ENCODE measurements at places on chromosomes 4 and X. TPM values are rescaled to one million over a fixed set of nuclear protein-coding genes. Genes with fewer than 3 reads are reported as not detected.

DNA sequence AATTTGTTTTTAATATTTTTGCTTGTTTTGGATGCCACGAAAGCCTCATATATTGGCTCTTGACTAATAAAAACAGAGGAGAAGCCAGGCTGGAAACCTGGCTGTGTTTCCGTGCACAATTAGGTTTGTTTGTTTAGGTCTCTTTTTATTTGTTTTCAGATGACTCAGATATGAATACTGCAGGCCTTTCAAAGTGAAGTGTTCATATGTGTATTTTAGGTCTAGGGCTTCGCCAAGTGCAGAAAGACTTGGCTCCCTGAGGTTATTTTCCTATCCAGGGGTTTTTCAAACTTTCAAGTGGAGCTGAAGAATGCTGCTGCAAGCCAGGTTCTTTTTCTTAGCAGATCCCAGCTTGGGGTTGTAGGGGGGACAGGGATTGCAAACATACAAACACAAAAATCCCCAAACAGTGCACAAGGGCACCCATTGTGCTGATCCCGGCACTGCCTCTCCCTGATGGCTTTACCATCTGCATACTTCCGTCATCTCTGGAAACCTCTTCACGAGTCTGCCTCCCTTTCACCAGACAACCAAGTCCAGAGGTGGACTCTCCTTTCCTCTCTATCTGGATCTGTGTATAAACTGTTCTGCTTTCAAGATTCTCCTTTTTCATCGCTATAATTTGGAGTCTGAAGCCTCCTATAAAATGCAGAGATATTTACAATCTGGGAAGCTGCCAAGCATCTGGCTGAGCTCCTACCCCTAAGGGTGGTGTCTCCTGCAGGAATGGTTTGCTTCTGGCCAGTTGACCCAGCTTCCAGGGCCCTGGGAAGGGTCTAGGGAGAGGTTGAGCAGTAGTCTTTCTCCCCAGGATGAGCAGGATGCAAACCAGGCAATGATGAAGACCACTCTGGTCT is 108.6 kb downstream of the SMIM20 start:
- no peak for DNase-seq

Gene DDIT4L
- not detected for polyA plus RNA-seq

- no peak for DNase-seq
Observed at GRCh38 chr4:102411408-102411807, 66.1 kb upstream of the SLC39A8 start.

- DNase-seq = no peak
Observed at GRCh38 chr4:124017185-124017785, 620.7 kb downstream of the SPRY1 start.

GRCh38 chrX:40199704-40200103 is 101.9 kb upstream of the BCOR start:
- no peak for DNase-seq

Gene CORIN
- not detected for polyA plus RNA-seq
